Activated T-cell treated with anti-CD3 and anti-CD28 coated beads, Interleukin-2, amount 50 U/mL, for 24 hours (primary cell): ENCODE measurements at places on chromosomes 5 and 9.

GRCh38 chr5:101785090-101785489, 511.0 kb downstream of the SLCO4C1 start:
- DNase-seq = no peak

GRCh38 chr9:15374310-15374709, 48.4 kb upstream of the SNAPC3 start:
- no peak for DNase-seq

DNA sequence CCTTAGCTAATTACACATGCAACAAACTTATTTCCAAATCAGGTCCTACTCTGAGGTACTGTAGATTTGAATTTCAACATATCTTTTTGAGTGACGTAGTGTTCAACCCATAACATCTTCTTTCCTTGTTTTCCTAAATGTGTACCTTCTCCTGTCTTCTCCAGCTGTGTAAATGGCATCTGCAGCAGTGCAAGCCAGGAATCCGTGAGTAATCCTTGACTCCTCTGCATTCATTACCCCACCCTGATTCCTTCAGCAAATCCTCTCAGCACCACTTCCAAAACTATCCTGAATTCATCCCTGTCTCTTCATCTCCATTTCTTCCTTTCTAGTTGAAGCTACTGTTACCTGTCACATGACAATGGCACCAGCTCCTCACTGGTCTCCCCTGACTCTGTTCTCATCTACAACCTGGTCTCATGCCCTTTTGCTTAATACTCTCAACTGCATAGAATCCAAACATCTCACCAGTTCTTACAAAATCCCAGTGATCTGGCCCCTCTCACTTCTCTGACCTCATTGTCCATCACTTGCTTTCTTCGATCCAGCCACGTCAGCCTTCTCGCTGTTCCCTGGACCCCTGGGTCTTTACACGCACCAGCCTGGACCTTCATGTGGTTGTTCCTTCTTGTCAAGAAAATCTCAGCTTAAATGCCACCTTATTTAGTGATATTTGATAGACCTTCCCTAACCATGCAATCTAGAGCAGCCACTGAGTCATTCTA, 14.6 kb upstream of the TRAF1 start:
- DNase-seq = no peak

- no peak for DNase-seq
These were observed 39.8 kb upstream of the KCNMB1 start for GRCh38 chr5:170429014-170429413.

DNA sequence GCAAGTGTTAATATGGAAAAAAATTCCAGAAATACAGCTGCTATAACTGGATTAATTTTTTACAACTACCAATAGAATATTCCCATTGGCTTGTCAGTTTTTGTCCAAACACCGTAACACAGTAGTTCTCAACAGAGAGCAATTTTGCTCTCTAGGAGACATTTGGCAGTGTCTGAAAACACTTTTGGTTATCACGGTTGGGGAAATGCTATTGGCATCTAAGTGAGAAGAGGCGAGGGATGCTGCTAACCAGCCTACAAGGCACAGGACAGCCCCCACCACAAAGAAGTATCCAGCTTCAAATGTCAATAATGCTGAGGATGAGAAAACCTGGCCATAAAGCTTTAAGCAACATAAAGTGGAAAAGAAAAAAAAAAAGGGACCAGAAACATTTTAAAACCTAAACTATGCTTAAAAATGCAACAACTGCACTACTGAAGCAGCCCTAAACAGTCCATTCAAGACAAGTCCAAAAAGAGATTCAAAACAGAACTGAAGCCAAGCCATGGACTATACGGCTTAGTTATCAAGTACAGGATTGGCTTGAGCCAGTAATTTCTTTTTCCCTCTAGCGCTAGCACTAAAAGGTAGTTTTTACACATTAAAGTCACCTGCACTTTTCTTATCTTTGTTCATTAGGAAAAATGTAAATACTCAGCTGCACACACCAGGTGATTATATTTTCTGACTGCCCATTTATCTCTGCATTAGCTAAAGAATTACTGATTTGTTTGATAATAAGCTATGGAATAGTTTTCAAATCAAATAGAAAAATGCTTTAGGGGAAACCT, 83.9 kb downstream of the NR3C1 start:
- no peak for DNase-seq

DNA sequence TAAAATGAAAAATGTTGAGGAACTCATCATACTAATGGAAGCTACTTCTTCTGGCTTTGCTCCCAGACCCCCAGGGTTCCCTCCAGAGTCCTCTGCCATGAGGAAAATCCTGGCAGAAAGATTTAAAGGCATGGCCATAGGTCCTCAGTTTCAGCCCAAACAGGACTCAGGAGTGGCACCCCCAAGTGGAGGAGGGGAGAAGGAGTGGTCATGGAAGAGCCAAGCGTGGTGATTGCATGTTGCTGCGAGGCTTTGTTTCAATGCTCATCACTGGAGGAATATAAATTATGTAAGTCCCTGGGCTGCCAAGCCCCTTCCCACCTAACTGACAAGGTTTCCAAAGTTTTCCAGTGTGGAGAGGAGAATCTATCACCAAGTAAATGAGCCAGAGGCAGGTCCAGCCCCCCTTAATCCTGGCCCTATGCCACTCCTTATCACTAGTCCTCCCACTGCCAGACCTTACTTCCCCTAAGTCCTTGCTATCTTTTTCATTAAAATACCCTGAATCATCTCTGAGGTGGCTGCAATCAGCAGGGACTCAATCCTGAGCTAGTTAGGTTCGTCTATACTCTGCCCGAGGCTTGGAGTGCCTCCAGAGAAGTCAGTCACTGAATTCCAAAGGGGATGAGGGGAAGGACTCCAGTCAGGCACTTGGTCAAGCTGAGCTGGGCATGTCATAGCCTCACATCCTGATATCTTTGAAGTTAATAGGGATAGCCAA, 70.7 kb upstream of the TAF1L start:
- no peak for DNase-seq

DNA sequence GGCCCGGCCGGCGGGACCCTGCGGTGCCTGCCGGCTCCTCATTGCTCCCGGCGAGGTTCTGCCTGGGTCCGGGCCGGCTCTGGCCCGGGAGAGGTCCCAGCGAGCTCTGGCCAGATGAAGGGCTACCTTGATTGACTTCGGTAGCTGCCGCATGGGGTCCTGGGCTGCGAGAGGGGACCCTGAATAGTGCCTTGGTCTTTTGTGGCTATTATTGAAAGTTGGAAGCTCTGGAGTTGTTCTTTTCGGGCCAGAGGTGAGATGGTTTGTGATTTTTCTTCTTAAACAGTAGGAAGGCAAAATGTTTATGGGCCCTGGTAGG, 635 bp downstream of the NAA35 start:
- DNase-seq = no peak

DNA sequence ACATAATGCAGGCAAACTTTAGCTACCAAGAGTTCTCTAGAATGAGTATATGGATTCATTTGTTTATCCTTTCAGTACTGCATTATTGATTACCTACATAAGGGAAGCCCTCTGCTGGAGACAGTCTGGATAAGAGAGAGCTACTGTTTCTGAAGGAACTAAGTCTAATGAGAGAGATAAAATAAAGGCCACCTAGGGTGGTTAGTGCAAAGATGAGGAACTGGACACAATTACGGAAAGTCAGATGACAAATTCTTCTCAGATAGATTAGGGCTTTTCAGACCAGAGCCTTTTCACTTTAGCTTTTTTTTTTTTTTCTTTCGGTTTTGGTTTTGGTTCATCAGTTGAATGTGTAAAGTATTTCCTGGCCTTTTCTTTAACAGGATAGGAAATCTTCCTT, 31.3 kb downstream of the ISOC1 start:
- no peak for DNase-seq

GRCh38 chr9:69970001-69970533, 73.6 kb upstream of the MAMDC2 start:
- no peak for DNase-seq
